ENCODE measurements at places on chromosomes 11 and 22.
A peak's percentile ranks its signal among the peaks of the same experiment; 100 is the strongest.

- no peak for DNase-seq
Measured at GRCh38 chr22:45083659-45084305, 74.0 kb upstream of the PHF21B start.

GRCh38 chr11:128305588-128305987, 281.8 kb downstream of the ETS1 start:
- DNase-seq: peak; percentile 59

GRCh38 chr11:117127171-117127901, 16.8 kb upstream of the PAFAH1B2 start:
- DNase-seq: no peak

- DNase-seq: no peak
Measured at GRCh38 chr11:17802491-17802890, 67.9 kb downstream of the KCNC1 start.

- no peak for DNase-seq
Measured at GRCh38 chr11:115663790-115664189, 159.6 kb upstream of the CADM1 start.

- no peak for DNase-seq
Measured at GRCh38 chr11:75851203-75851602, 36.2 kb downstream of the UVRAG start.

GRCh38 chr22:33493476-33494205, 426.6 kb downstream of the LARGE1 start:
- DNase-seq: no peak

GRCh38 chr11:111606986-111607385, 4.7 kb downstream of the SIK2 start:
- DNase-seq: no peak

DNA sequence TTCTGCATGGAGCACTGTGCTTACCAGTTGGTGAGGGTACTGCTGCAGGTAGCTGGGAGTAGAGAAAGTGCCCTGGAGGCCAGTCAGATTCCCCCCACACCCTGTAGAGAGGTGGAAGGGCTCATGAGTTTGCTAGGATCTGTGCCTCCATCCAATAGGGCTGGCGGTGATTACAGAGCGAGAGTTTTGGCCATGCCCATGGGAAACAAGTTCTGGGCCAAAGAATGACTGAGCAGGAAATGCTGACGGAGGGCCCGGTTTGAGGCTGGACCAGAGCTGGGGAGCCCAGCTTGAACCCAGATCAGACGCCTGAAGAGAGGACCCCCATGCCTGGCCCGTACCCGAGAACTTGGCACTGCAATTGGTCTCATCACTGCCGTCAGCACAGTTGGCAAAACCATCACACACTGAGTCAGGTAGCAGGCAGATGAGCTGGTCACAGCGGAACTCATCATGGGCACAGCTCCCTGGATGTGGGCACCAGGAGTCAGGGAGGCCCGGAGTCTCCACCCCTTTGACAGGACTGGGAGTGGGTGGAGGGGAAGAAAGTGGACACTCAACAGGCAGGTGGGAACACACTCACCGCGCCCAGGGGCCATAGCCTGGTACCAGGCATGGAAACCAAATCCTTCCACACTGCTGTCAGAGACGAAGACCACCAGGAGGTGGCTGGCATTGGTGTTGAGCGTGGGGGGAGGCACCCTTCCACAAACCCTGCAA, 2.1 kb downstream of the MFRP start:
- DNase-seq: no peak

- peak; percentile 19 for DNase-seq
Measured at GRCh38 chr22:18156878-18157713, 7.1 kb downstream of the USP18 start.

- DNase-seq: no peak
Measured at GRCh38 chr11:111697933-111698371, 68.2 kb downstream of the PPP2R1B start.

DNA sequence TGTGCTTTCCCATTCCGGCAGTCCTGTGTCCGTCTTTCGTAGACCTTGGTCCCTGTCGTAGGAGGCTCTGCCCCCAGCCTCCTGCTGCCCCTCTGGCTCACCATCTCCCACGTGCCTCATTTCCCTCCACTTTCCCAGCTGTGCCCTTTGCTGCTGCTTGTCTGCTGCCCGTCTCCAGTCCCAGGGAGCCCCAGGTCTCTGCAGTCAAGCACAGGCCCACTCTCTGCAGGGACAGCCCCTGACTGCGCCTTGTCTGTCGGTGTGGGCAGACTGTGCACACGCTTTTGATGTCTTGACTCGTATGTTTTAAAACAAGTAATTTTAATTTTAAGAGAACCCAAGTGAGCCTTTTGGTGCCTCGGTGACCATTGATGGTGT, 12.4 kb downstream of the DGCR8 start:
- DNase-seq: no peak

GRCh38 chr11:43459246-43459645, 100.5 kb downstream of the TTC17 start:
- no peak for DNase-seq

- no peak for DNase-seq
Measured at GRCh38 chr11:76152741-76153570, 53.3 kb downstream of the WNT11 start.

DNA sequence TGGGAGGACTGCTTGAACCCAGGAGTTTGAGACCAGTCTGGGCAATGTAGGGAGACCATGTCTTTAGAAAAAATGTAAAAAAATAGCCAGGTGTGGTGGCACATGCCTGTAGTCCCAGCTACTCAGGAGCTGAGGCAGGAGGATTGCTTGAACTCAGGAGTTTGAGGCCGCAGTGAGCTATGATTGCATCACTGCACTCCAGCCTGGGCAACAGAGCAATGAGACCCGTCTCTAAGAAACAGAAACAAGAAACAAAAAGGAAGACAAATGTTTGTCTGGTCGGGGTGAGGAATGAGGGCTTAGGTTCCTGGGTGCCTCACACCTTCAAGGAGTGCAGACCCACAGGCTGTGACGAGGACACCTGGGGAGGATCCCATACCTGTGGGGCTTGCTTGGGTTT, 191.9 kb downstream of the CEP164 start:
- DNase-seq: no peak

DNA sequence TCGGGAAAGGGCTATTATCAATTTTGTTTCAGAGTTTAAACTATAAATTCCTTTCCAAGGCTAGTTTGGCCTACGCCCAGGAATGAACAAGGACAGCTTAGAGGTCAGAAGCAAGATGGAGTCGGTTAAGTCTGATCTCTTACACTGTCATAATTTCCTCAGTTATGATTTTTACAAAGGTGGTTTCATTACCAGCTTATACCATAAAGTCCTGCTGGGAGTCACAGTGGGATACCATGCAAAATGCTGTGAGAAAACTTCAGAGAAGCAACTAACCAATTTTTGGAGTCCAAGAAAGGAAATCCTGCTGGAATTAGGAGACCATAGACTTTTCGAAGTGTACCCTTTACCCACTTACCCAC, 17.4 kb upstream of the ZC3H12C start:
- no peak for DNase-seq

- DNase-seq: no peak
Measured at GRCh38 chr11:61718621-61719302, 33.7 kb upstream of the MYRF start.

- no peak for DNase-seq
Measured at GRCh38 chr11:120060512-120060911, 77.4 kb downstream of the TRIM29 start.

DNA sequence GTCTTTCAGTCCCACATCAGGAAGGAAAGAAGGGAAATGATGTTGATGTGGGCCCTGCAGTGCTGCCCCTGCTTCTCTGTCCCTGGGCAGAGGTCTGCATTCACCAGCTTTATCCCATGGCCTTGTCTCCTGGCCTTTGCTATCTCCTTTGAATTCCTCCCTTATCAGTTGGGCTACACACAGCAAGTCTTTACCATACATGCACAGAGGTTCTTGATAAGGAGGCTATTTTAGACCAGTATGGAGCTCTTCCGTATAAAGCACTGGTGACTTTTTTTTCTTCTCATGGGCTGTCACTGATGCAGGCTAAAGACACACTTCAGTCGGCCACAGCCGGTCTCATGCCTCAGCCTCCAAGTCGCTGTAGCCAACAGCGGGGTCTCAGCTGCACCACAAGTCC, 20.2 kb downstream of the MYO18B start:
- DNase-seq: no peak
